NCI-H2107 (cell line): ENCODE measurements at places on chromosomes 13 and 19.

- no peak for DNase-seq
Observed at GRCh38 chr13:45143346-45143751, 23.0 kb downstream of the GTF2F2 start.

DNA sequence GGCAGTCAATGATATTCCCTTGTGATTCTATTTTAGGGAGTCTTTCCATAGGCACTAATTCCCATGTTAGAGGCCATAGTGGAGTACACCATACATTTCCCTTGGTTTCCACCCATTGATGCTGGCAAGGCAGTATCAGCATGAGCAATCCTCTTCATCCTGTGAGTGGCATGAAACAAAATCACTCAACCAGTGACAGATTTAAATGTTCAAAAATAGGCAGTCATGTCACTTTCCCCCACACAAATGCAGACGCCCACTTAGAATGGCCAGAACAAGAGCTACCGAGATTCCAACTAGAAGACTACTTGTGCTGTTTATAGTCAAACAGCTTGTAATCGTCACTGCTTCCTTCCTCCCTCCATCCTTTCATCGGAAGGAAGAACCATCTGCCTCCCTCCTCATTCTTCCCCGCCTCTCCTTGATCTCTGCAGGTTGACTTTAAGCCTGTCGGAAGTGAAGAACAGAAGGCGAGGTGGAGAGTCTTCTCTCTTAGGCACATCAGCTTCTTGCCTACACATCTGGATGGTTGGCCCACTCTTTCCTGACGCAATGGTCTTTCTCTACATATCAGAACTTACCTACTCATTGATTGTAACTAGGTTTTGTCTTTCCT, 22.6 kb downstream of the RASL11A start:
- DNase-seq, result no peak

- DNase-seq, result no peak
Observed at GRCh38 chr19:18203408-18203862, 407 bp downstream of the RAB3A start.

- DNase-seq, result no peak
Observed at GRCh38 chr13:79631051-79631659, 150.2 kb downstream of the NDFIP2 start.

DNA sequence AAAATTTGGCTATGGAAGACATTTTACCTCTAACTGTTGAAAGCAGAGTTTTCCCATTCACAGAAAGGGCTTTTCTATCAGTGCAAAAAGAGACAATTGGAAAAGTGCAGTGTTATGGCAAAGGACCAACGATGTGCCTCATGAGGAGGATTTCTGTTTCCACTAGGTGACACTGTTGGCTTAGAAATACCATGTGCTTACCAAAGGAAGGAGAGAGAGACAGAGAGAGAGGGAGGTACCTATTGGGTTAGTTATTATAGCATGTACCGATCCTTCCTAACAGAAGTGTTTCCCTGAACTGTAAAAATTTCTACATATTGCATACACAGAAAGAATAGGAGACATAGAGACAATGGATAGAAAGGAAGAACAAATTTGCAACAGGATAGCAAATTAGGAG, 23.9 kb upstream of the PSG4 start:
- DNase-seq, result no peak

GRCh38 chr19:51710163-51710562, 13.6 kb downstream of the HAS1 start:
- DNase-seq, result no peak

DNA sequence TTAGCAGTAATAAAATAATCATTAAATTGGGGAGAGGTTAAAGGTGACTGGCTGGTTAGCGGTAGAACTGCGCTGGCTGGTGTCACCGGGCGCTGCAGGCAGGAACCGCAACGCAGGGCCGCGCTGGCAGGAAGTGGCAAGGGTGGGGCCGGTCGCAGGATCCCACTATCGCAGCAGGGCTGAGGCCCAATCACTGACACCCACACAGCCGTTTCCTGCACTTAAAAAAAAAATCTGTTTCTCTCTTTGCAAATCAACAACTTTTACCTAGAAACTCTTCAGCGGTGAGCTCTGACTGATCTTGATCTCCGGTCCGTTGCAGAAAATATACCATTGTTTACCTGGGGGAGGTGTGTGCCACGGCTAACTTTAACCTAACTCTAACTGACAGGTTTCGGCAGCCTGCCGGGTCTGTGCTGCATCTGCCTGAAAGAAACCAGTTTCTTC, 46.9 kb downstream of the KLF2 start:
- no peak for DNase-seq

DNA sequence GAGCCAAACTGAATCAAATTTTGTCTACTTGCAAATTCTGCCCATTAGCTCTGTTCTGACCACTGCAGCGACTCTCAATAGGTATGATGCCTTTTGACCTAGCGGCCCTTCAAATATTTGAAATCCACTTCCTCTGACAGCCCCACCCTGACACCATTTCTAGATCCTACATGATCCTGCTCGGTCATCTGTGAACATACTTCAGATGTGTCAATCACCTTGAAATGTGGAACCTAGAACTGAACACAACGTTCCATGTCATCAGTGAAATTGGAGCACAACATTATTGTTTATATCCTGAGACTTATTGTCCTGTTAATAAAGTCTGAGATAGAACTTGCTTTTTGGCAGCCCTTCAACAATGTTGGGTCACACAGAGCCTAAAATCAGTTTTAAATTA, 98.2 kb downstream of the UBL3 start:
- DNase-seq, result no peak

GRCh38 chr13:26050568-26051230, 1.1 kb downstream of the SHISA2 start:
- DNase-seq, result no peak

GRCh38 chr13:46404733-46405100, 17.7 kb upstream of the RUBCNL start:
- DNase-seq, result no peak

- no peak for DNase-seq
Observed at GRCh38 chr13:97548711-97549110, 114.7 kb downstream of the RAP2A start.

DNA sequence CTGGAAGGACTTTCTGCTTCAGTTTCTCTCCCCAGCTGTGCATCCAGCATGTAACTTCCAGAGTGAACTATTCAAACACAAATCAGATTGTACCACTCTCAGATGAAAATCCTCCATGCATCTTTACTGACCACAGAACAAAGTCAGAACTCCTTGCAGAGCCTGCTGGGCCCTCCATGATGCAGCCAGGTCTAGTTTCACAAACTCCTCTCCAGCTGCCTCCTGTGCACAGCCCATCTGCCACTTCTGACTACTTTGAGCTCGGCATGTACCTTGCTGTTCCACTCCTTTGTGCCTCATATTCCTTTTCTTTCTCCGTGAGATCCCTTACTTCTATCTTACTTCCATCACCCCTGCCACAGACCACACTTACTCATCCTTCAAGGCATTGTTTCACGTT, 31.4 kb downstream of the NALCN start:
- no peak for DNase-seq

DNA sequence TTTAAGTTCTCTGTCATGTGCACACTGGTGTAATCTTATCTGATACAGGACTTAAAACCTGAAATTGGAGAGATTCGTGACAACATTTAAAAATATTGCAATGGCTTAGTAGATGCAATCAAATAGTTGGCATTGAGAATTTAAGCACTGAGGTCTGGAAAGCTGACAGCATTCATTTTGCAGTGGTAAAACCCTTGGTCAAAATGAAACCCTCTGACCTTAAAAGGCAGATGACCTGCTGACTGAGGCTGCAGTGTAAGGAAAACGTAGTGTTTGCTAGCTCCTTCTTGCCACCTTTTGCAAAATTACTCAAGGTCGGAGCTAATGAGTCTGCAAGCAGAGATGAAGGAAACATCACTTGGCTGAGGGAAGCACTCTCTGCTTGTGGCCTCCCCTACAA, 150.6 kb downstream of the KCTD12 start:
- no peak for DNase-seq

DNA sequence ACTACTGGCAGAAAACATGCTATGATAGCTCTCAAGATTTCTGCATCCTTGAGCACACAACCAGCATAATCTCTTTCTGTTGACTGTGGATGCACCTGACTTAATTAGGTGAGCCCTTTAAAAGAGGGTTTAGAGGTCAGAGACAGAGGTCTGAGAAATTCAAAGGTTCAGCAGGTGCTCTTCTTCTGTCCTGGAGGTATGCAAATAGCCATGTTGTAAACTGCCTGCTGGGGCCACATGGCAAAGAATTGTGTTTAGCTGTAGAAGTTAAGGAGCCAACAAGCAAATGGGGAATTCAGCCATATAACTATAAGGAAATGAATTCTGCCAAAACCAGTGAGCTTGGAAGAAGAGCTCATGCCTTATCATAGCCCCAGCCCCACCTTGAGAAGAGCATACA, 11.6 kb upstream of the DCLK1 start:
- no peak for DNase-seq

GRCh38 chr19:54415208-54415900, at the start of gene TTYH1:
Gene TTYH1 (plus strand): TSS chr19:54415464. CDS start chr19:54415553, 89 bp downstream.
- no peak for DNase-seq

- DNase-seq, result no peak
Observed at GRCh38 chr13:50467156-50468110, 376.1 kb downstream of the DLEU7 start.

GRCh38 chr19:48290401-48290770, 20.5 kb downstream of the ZNF114 start:
- DNase-seq, result no peak

DNA sequence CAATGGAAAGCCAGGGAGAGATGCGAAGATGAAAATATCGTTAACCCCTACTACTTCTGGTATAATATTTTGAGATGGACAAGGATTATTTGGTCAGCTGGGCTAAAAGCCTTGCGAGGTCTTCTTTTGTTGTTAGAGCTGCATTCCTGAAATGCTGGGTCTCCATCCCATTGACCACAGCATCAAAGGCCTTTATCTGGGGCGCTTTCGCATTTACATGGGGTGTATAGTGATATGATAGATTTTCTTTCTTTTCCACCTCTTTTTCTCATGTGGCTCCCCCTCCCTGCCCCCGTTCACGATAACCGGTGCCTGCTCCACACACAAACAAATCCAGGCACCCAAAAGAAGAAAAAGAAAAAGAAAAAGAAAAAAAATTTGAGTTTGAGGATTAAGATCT, 77.5 kb downstream of the ZNF536 start:
- no peak for DNase-seq

DNA sequence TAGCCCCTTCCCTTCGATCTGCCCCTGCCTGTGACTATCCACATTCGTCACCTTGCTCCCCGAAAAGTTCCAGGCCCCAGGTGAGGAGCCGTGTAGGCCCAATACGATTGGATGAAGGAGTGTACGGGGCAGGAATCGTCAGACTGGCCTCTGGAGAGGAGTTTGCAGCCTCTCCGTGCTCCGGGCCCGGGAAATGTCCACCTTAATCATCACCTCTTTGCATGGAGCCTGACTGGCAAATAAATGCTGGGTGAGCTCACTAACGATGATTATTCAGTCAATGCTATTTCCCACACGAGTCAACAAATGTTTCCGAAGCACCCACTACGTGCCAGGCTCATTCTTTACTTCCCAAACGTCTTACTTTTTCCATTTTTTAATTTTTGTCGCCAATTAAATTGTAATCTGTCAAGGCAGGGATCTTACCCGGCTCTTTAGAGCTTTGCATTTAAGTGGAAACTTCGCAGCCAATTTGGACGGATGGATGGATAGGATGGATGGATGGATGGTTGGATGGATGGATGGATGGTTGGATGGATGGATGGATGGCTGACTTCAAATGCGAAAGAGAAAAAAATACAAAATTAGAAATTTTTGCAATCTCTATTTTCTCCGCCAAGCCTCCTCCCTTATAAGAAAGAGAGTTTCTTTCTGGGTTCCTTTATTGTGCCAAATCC, 45.8 kb downstream of the TGDS start:
- DNase-seq, result no peak

DNA sequence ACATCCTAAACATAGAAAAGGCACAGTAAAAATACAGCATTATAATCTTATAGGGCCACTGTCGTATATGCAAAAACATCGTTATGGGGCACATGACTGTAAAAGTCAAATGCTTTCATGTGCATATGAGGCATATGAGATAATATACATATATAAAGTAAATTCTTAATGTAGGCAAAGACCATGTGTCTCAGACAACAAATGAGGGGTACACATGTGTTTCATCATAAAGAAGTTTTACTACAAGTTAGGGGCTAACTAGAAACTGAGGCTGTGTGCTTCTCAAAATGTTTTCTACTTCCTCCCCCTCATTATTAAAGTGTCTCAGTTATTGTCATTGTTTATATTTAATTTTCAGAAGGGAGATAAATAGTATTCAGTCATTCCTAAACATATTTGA, 309.6 kb downstream of the SHISA2 start:
- no peak for DNase-seq

- DNase-seq, result peak; percentile 53
Observed at GRCh38 chr19:13277104-13277809, 127.0 kb downstream of the IER2 start.

DNA sequence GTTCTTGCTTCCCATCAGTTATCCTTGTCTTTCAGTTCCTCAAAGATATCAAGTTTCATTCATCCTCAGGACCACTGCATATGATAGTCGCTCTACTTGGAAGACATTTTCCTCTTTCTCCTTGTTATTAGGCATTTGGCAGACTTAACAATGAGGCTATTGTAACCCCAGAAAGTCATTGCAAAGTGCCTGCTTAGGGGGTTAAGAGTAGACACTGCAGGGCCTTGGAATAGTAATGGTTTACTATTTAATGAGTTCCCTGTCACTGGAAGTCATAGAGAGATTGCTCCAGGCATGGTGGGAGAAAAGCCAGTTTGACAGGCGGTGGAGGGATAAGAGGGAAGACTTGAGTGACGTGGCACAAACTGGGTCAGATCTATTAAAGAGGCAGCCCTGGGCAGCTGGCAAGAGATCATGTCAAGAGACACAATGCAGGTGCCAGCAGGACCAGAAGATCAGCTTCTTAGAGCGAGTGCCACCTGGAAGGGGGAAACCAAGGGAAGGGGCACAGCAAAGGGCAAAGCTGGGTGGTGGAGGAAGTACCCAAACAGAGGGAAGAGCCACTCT, 16.8 kb upstream of the CPB2 start:
- no peak for DNase-seq

- no peak for DNase-seq
Observed at GRCh38 chr19:39148939-39149529, 23.4 kb downstream of the PAK4 start.
